ENCODE measurements at places on chromosomes 12 and 14. TPM values are rescaled to one million over a fixed set of nuclear protein-coding genes. Genes with fewer than 3 reads are reported as not detected.

- no peak for DNase-seq
Observed at GRCh38 chr12:3204730-3205531, 127.8 kb downstream of the TSPAN9 start.

SPX gene
- total RNA-seq: 0.45 TPM

DNA sequence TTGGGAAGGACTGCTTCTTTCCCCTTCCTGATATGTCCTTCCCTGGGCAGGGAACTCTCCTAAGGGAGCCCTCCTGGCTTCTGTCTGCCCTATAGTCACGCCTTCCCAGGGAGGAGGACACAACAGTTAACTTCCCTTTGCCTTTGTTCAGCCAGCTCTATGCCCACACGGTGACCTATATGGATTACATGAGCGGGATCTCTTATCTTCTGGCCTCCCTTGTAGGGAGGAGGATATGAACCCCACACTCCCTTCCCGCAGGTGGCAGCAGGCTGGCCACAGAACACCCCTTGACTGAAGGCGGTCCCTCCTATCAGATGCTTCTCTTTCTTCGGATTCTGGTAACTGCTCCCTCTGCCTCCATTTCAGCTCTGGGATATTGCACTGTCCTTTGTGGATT lies 135.6 kb upstream of the MAX start:
- DNase-seq: no peak

TEX52 gene
- total RNA-seq: not detected

GRCh38 chr12:57085999-57086492 lies 2.9 kb upstream of the NAB2 start:
- no peak for DNase-seq

DNA sequence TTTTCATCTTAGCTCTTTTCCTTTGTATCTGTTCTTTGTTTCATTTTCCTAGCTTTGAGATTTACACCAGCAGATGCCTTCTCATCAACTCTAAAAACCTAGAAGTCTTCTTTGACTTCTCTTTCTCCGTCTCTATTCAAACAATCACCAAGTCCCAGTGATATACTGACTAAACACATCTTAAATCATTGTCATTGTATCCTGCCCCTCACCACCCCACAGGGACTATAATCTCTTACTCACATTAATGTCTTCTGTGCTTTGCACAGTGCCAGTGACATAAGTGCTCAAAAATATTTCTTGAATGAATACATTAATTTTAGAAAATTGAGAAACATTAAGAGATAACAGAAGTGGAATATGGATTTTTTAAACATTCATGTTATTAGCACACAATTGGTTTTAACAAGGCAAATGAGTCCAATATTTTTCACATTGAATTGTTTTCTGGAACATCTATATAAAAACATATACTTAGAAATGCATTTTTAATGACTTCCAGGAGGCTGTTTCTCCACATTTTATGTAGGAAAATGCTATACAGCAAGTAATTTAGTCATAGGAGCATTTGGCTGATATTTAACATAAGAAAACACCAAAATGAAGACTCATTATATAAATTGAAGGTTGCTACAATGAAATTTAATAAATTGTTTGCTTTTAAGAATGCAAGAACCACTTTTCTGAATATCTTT lies 472.8 kb upstream of the PRICKLE1 start:
- DNase-seq: no peak

DNA sequence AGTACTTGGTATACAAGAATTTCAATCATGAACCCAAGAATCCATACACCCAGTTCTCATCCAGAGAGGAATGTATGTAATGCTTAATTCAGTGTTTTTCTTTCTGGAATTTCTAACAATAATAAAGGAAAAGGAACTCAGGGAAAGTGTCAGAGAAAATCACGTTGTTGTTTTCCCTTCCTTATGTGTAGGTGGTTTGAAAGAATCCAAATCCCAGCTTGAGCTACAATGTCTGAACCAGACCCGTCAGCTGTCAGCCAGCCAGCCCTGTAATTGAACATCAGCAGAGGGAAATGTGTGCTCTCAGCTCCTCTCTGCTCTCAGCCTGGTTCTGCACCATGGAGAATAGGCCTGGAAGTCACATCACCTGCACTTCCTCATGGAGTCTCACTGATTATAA lies 126.5 kb downstream of the TMEM30B start:
- DNase-seq: no peak

TAS2R8 gene
- not detected for total RNA-seq

RHOJ gene
- 14.5 TPM for total RNA-seq

DNA sequence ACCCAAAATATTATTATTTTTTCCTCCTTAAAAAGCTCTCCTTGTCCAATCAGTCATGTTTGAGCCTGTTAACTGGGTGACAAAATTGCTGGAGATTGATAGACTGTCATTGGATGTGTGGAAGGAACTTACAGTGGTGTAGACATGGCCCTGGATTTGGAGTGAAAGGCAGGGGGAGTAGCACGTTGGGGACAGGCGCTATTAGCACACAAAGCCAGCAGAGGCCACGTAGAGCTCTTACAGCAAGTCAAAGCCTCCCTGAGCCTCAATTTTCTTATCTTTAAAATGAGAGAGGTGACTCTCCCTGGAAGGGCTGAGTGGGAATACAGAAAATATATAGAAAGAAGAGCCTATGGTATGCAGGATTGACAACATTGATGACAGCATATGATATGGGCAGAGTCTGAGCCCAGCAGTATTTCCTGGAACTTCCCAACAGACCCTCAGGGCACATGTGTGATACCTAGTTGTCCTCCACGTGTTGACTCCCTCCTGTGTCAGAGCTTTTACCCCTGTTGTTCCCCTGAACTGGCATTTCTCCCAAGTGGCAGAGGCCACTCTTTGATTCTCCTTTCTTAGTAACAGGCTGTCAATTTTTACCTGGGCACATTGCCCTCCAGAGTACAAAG lies 504.9 kb downstream of the VRK1 start:
- DNase-seq: no peak
